ENCODE measurements at places on chromosomes 2 and 18.
A peak's percentile ranks its signal among the peaks of the same experiment; 100 is the strongest.

GRCh38 chr2:95077861-95078603 is 43.6 kb downstream of the MRPS5 start:
- DNase-seq: no peak

- no peak for DNase-seq
Observed at GRCh38 chr2:46296216-46296839, 879 bp upstream of the EPAS1 start.

GRCh38 chr2:136057023-136057801 is 60.7 kb downstream of the CXCR4 start:
- no peak for DNase-seq

GRCh38 chr2:190250421-190250820 is 69.2 kb downstream of the HIBCH start:
- DNase-seq: no peak

GRCh38 chr18:35371412-35372195 is 5.5 kb downstream of the ZNF396 start:
- DNase-seq: peak; percentile 83

DNA sequence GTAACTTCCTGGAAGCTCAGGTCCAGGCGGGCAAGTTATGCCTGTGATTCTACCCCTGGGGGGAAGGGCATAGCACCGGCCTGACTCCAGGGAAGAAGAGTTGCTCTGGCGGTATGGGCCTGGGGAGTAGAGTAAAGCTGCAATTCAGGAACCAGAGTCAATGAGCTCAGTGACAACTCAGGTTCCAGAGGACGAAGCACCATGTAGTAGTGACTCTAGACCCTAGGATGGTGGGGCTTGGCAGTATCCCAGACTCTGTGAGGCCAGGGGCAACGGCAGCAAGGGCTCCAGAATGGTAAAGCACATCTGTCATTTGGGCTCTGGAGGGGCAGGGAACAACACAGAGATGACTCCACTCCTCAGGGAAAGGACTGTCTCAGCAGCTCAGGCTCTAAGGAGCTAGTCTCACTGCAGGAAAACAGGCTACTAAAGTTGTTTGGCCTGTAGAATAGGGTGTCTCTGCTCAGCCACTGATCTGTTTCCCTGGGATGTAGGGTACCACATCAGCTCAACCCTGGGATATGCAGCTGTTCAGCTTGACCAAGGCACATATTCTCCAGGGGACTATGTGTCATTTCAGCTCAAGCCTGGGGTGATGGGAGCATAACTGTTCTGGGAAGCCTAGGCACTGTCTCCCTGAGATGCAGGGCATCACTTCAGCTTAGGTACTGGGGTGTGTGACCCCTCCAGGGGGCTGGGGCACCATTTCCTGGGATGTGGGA is 36.2 kb upstream of the RHOB start:
- DNase-seq: no peak

DNA sequence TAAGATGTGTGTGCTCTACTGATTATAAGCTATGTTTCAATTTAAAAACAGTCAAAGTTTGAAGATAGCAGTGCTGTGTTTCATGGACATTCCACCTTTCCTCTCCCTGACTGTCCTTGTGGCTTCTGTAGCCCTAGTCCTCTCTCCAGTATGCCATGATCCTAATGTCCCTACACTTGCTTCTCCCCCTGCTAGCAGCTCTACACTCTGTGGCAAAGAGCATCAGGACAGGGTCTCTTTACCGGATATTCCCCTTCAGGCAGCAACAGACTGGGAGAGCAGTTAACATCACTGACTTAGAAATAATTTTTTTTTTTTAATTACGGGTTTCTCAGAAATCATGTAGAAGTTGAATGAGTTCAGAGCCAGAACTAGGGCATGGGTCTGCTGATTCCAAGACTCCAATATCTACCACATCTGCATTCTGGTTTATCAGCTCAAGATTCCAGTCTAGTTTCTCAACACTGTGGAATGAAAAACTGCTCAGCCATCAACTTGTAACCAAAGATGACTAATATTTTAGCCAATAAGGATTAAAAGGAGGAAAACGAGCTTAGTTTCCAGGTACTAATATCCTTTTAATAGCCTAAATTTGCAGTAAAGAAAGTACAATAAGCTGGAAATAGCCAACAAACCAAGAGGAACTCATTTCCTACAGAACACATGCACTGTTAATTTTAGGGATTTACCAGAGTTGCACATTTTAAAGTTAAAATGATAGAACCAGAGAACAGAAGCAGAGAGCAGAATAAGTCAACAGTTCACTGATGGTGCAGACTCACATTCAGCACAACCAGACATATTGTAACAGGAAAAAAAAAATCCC is 45.2 kb downstream of the TMEM131 start:
- peak; percentile 88 for DNase-seq

DNA sequence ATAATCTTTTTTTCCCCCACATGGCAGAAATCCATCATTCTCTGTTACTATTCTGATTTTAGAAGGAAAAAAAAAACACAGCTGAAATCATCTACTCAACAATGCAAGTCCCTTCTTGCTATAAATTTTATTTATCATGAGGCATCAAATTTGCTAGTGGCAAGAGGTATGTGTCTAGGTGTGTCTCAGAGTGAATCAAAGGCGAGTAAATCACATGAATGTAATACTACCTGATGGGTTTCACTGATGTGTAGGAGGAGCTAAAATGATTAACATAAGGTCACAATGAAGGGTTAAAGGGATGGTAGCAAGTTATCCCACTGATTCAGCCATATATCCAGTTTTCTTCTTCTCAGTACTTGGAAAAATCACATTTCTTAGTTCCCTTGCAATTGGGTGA is 24.5 kb upstream of the PELI1 start:
- no peak for DNase-seq

- DNase-seq: no peak
Observed at GRCh38 chr2:54977149-54977548, 73.1 kb downstream of the RTN4 start.

DNA sequence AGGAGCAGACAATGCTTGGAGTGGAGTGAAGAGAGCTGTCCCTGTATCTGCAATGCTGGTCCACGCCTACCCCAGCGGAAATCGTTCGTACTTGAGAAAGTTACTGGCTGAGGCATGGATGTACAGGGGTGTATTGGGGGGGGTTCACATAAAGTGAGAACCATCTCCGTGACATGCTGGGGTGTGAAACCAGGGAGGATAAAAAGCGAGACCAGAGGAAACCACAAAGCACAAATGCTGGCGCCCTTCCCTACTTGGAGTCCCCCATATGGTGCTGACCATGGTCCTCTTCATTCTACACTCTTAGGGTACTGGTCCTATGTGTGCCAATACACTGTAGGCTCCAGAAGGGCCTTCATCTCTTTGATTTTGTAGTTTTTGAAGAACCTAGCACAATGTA is 244.1 kb downstream of the L3MBTL4 start:
- DNase-seq: no peak

DNA sequence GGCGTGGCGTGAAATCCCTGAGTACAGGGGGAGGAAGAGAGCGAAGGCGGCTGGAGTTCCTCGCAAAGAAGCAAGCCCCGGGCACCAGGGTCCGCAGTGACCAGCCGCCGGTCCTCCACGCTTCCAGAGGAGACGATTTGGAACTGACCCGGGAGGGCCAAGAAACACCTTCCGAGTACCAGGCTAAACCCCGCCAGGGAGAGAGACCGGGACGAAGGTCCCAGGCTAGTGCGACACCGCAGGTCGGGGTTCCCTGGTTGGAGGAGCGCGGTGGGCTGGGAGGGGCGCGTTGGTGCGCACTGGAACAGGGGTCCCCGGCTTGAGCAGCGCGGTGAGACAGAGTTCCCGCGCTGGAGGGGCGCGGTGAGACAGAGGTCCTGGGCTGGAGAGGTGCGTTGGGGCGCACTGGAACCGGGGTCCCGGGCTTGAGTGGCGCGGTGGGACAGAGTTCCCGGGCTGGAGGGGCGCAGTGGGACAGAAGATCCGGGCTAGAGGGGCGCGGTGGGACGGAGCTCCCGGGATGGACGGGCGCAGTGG is 901 bp downstream of the WDFY1 start:
- no peak for DNase-seq

GRCh38 chr2:190418727-190419126 is 10.6 kb downstream of the MFSD6 start:
- DNase-seq: no peak

DNA sequence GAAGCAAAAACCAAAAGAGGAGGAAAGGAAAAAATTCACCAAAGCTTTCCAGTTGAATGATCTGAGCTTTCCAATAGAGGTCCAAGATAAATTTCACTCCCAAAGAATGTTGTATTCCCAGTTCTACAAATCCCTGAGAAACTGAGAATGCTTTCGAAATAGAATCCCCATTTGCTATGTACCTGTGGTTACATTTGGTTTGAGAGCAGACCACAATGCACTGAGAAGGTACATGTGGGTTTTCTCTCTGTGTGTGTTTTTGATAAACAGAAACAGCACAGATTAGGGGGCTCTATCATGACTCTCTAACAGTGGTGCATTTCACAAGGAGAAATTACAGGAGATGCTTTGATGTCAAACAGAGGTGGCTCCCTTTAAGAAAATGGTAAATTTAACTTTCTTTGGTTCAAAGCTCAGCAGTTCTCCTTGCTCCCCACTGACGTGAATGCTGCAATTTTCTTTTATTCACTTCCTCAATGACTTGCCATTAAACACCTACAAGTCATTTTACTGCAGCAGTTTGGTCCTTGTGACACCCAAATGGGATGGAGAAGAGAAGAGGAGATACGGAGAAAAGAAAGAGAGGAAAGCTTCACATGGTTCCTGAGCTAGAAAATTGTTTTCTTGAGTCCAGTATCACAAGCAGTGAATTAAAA is 108.7 kb downstream of the EPHA4 start:
- no peak for DNase-seq

GRCh38 chr2:114968748-114969400 is 526.4 kb downstream of the DPP10 start:
- DNase-seq: no peak

Measured in fibroblast of skin of scalp (primary cell).